Right forelimb (tissue), 1 donor: ENCODE measurements at places on chromosomes 5 and 9.

DNA sequence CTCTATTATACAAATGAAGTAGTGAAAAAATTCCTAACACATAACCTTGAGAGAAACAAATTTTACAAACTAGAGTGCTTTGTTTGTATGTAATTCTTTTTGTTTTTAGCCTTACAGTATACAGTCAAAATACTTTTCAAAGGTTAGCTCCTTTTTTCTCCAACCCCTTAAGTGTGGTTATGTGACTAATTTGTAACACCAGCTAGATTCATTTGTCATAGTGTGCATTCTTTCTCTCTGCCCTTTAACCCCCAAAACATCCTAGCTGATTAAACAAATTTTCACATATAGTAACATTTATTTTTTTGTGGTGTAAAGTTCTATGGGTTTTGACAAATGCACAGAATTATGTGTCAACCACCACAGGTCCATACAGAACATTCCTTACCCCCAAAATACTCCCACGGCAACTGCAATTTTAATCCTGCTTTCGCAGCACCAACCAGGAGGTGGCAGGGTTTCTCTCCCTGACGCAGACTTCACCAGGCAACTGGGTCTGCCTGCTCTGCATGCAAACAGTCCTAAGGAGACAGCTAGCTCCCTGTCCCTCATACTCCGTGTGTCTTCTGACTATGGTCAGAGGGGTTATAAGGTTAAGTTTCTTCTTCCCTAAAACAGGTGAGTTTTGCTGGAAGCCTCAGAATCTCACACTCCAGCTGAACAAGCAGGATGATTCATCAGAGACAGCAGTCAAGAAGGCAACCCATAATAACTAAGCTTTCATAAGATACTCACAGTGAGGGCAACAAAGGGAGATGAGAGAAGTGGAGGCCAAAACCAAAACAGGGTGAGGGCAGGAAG lies 44.5 kb upstream of the NR5A1 start:
- peak; percentile 54 for DNase-seq

- no peak for DNase-seq
Measured at GRCh38 chr5:143593723-143594122, 190.2 kb upstream of the NR3C1 start.

GRCh38 chr9:93827545-93828330 lies 127.4 kb downstream of the BARX1 start:
- DNase-seq, result peak; percentile 76

DNA sequence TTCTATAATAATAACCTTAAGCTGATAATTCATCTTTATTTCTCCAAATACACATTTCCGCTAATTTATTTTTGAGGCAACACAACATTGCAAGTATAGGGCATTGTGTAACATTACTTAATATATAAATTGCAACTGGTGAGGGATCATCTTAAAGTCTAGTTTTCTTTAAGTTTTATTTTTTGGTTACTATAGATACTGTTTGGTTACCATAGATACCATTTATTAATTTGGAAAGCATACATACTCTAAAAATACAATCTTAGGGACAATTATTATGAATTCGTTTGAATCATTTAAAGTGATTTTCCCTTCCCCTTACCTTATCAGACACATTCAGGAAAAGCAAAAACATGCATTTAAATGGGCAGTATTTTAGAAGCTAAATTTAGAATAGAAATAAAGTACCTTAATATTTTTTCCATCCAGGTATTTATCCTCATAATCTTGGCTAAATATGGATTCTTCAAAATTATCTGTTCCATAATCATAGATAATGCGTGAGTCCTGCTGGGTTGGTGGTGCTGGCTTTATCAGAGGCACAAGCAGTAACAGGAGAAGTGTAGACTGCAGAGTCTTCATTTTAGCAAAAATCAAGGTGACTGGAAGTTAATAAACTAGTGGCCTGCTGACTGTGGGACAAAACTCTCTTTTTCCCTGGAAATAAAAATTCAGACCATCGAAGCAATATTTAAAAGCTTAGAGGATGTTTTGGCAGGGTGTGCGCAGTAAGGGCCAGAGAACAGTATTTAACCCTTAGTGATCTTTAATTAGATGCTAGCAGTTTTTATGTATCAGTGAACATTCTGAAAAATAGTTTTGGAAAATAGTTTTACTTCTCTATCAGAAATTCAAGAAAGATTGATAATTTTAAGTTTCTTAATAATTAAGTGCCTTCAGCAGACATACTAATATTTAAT lies 1.3 kb downstream of the OGN start:
- no peak for DNase-seq

DNA sequence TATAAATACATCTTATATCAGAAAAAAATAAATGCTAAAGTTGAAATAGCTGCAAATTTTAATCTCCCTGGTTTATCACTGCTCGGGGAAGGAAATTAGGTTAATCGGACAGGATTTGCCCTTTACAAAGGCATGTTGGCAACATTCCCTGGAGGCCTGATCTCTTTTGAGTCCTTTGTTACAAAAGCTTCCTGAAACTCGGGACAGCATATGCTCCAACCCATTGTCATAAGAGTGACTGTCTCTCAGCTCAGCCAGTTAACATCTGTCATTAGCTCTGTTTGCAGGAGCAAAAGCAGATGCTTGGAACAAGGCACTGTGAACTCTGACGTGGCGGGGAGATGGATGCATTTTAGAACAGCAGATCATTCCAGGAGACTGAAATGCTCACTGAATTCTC lies 80.6 kb downstream of the MYO10 start:
- DNase-seq, result peak; percentile 54

DNA sequence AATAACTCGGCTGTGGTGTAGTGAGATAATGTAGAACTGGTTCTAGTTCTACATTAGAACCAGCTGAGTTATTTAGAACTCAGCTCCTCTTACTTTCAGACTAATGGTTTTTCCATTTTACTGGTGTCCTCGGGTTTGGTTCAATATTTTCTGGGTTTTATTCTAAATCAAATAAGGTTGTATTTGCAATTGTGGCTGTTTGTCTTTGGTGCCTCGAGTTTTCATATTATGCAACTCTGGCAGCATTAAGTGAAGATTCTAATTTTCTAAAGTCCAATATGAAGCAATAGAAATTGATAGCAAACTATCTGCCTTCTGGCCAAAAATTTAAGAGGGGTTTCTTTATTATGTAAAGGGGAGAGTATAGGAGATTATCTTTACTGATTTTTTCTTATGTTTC lies 19.0 kb downstream of the C6 start:
- DNase-seq, result no peak

DNA sequence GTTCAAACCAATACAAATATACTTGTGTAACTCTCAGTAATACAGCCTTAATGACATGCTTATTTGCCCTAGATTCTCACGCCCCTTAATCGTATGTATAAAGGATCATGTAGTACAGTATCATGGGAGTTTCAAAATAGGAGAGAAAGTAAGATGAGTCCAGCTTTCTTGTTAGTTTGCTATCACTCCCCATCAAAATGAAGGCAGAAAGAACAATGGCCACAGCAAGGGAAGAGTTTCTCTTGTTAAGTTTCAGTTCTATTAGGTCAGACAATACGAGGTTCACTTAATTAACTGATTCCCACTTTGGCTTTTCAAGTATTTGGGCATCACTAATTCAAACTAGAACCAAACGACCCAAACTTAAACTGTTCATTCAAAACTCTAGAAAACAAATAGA lies 55.4 kb downstream of the CDC14B start:
- DNase-seq, result no peak

- DNase-seq, result no peak
Measured at GRCh38 chr9:134640506-134641172, 964 bp upstream of the COL5A1 start.

- no peak for DNase-seq
Measured at GRCh38 chr9:94082553-94082952, 1.7 kb upstream of the PTPDC1 start.

DNA sequence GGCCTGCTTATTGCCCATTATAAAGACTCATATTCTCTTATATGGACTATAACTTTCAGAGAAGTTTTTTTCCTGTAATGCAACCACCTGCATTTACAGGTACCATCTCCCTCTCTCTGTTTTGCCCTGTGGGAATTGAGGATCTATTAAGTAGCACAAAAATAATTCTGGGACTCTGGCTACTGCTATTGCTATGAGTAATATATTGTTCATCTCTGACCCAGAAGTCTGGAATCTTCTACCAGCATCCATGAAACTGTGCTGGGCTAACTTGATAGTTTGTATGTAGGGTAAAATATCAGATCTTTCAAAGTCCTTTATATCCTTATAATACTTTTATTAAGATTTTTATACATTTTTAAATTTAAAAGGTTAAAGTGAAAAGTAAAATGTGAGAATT lies 607.2 kb downstream of the EFNA5 start:
- no peak for DNase-seq

DNA sequence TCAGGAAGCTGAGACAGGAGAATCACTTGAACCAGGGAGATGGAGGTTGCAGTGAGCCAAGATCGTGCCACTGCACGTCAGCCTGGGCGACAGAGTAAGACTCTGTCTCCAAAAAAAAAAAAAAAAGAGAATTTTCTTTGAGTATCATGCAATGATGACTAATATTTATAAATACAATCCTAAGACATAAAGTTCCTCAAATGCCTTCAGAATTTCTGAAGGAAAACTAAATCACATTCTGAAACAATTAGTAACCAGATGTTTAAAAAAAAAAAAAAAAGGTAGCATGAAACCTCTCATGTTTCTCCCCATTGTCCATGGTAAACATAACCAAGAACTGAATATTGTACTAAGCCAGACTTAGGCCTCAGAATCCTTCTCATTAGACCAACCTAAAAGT lies 23.1 kb downstream of the MLLT3 start:
- DNase-seq, result no peak

- no peak for DNase-seq
Measured at GRCh38 chr9:97529363-97530076, 28.1 kb downstream of the TMOD1 start.

- no peak for DNase-seq
Measured at GRCh38 chr5:132765311-132766019, 11.6 kb downstream of the SEPTIN8 start.

GRCh38 chr5:132417010-132417439 lies 47.5 kb downstream of the SLC22A5 start:
- no peak for DNase-seq

DNA sequence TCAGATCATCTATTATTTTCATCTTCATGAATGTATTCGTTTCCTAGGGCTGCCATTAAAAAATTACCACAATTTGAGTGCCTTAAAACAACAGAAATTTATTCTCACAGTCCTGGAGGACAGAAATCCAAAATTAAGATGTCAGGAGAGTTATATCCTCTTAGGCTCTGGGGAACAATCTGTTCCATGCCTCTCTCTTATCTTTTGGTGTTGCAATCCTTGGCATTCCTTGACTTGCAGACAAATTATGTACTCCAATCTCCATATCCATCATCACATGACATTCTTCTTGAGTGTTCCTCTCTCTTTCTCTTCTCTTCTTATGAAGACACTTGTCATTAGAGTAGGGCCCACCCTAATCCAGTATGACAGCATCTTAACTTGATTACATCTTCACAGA lies 339.4 kb downstream of the EFNA5 start:
- no peak for DNase-seq

GRCh38 chr9:113520109-113520642 lies 56.6 kb downstream of the RGS3 start:
- no peak for DNase-seq

DNA sequence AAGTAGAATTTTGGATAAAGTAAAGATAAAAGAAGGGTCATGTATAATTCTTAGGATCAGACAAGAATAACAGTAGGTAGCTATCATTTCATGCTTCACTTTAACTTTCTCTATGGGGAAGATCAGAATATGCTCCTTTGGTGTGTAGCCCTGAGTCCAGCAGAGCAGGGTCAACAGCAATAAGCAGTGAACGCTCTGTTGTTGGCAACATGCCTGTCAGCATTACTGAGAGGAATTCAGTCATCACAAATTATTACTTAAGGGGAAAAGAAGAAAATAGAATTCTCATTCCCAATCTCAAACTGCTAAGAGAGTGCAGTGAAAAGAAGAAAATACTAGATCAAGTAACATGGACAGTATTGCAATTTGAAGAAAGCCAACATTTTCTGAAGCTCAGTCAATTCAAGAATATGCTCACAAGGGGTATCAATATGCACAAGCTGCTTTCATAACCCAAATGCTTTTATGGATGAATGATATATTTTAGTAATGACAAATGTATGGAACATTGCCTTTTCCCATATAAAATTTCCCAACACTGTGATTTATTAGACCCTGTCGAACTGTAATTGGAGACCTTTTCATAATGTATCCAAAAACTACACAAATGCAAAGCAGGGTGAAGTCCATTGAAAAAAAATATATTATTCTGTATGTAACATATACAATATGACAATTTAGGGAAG lies 1359.4 kb downstream of the EFNA5 start:
- no peak for DNase-seq

DNA sequence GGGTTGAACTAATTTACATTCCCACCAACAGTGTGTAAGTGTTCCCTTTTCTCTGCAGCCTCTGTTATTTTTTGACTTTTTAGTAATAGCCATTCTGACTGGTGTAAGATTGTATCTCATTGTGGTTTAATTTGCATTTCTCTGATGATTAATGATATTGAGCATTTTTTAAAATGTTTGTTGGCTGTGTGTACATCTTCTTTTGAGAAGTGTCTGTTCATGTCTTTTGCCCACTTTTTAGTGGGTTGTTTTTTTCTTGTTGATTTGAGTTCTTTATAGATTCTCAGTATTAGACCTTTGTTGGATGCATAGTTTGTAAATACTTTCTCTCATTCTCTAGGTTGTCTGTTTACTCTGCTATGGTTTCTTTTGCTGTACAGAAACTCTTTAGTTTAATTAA lies 101.6 kb downstream of the NIPBL start:
- DNase-seq, result no peak

DNA sequence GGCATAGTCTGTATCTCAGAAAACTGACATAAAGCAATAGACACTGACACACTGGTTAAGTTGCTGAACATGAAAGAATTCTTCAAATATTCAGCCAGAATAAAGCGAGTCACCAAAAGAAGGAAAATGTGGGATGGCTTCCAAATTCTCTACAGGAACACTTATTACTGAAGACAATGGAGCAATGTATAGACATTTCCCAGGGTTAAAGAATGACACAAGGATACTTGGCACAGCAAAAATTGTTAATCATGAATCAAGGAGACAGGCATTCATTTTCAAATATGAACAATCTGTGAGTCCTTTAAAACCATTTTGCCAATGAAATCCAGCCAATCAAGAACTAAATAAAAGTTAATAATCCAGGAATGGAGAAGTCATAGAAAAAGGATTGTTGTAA lies 92.5 kb downstream of the MTX3 start:
- no peak for DNase-seq

DNA sequence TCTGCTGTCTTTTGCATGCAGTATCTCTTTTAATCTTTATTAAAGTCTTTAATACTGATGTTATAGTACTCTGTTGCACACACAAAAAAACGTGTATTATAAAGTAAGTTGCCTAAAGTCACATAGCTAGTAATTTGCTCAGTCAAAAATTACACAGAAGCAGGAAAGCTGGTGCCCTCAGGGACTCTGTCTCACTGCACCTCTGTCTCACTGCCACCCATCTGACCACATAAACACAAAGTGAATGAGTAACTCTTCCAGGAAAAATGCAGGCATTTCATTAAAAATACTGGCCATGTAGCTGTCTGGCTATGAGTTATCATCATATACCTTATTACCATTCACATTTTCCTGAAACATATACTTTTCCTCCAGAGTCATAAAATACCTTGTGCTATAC lies 591.7 kb downstream of the CSNK1G3 start:
- no peak for DNase-seq
